SJSA1 (cell line): ENCODE measurements at places on chromosomes 11 and 22.

DNA sequence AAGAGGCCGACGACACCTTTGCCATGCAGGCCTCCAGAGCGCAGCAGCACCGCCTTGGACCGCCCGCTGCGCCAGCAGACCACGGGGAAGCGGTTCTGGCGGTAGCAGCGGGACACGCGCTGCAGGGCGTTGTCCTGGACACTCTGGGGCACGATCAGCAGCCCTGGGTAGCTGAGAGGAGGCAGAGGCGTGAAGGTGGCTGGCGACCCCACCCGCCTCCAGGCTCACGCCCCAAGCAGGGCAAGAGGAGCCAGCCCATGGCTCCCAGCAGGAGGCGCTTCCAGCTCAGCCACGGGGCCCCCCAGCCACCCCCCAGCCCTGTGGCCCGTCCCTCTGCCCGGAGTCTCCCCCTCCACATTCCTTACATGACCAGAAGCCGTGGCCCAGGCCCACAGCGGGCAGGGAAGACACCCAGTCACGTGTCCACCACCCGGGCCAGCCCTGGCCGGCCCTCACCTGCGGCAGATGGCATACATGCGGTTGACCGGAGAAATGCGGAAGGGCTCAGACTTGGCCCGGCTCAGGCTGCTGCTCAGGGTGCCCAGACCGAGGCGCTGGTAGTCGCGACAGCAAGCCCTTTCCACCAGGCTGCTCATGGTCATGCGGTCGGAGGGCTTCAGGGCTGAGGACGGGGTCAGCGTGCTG, 15.2 kb downstream of the SBF1 start:
- DNase-seq = no peak

- DNase-seq = peak; percentile 51
These were observed 420.9 kb downstream of the METTL15 start for GRCh38 chr11:28529046-28529445.

- no peak for DNase-seq
These were observed at the start of gene TMPRSS6 for GRCh38 chr22:37109242-37109917. Gene TMPRSS6 (minus strand): TSS chr22:37109713. CDS start chr22:37103417, 6,296 bp downstream.

- no peak for DNase-seq
These were observed 68.5 kb downstream of the GDPD4 start for GRCh38 chr11:77233011-77233410.

DNA sequence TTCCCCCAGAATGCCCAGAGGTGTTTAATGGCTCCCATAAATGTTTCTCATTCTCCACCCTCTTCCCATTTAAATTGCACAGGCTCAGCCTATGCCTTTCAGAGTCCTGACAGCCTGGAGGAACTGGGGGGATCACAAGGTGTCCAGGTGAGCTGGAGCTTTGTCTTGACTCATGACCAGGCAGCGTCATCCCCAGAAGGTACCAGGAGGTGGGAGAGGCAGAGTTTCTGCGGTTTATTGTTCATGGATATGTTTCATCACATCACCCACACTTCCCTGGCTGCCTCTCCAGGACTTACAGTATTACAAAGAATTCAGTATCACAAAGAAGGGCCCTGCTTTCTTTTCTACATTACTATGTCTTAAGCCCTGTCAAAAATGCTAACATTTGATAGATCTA, 103.2 kb upstream of the GALNT18 start:
- no peak for DNase-seq

- DNase-seq = no peak
These were observed 16.0 kb downstream of the STK33 start for GRCh38 chr11:8577791-8578581.

- DNase-seq = no peak
These were observed 440.8 kb upstream of the LUZP2 start for GRCh38 chr11:24056051-24056450.

- DNase-seq = no peak
These were observed 94.2 kb downstream of the PDE2A start for GRCh38 chr11:72579816-72580641.

DNA sequence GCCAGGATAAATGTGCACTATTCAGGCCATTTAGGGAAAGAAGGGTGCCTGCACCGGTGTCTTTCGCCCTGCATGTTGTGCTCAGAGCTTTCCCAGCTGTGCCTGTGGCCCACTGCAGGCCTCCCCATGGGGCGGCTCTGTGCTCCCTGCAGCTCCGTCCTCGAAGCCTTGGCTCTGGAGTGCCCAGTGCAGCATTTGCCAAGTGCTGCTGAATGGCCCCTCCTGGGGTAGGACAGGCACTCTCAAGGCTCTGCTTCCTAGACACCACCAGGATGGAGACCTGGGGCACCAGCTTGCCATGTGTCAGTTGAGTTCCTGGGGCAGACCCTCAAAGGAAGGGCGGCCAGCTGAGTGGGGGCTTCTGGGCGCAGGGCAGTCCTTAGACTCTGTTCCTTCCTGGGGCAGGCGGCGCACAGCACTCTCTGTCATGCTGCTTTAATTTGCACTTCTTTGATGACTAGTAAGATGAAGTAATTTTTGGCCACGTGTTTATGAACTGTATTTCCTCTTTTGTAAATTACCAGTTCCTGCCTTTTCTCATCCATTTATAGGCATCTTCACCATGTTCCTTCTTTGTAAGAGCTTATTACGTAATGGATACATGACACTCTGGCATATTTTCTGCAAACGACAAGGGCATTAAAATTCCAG, 32.1 kb upstream of the GNB1L start:
- no peak for DNase-seq

DNA sequence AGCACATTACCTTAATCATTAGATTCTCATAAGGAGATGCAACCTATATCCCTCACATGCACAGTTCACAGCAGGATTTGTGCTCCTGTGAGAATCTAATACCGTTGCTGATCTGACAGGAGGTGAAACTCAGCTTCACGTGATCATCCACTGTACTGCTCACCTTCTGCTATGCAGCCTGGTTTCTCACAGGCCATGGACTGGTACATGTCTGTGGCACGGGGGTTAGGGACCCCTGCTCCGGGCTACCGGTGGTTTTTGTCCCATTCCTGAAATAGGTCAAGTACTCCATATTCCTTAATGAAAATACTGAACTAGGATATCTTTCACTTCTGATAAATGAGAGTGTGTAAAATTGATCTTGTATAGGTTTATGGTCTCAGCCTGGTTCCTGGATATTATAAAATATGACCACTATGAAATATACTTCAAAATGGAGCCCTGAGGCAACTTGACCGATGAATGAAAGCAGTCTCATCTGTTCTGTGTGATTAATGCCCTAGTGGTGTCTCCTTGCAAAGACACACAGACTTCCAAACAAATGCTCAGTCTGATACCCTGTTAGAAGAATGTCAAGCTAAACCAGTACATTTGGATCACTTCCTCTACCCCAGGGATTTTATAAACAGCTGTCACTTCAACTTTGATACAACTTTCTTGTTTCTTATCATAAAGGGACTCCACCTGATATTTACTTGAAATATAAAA, 492.9 kb upstream of the ANO3 start:
- DNase-seq = no peak

- DNase-seq = no peak
These were observed 26.2 kb downstream of the TBC1D22A start for GRCh38 chr22:46788441-46789172.

- DNase-seq = no peak
These were observed 30.0 kb upstream of the CABP7 start for GRCh38 chr22:29689880-29690213.

- no peak for DNase-seq
These were observed 12.1 kb upstream of the XBP1 start for GRCh38 chr22:28812516-28812915.
